ENCODE measurements at places on chromosomes 2 and 18.

DNA sequence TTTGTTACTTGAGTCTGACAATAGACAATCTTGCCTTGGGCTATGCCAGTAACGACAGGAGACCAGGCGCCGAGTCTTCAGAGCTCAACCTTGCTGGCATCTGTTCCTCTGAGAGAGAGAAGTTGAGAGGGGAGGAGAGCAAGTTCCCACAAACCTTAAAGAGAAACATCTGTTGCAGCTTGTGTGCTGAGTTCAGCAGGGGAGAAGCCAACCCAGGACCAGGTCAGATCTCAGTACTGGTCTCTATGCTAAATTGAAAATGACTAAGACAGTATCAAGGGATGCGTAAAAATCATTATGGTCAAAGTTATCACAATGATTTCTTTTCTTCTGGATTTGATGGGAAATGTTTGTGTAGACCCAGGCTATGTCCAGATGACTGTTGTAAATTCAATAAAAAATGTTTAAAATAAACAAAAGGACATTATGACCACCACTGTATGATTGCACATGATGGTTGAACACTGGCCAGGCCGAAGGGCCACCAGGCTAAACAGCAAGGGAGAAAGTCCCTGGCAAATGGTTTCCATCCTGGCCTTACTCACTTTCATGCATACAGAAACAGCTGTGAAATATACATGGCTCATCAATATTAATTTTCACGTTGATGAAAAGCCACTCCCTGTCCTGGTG, 100.3 kb upstream of the PMAIP1 start:
- no peak for DNase-seq

DNA sequence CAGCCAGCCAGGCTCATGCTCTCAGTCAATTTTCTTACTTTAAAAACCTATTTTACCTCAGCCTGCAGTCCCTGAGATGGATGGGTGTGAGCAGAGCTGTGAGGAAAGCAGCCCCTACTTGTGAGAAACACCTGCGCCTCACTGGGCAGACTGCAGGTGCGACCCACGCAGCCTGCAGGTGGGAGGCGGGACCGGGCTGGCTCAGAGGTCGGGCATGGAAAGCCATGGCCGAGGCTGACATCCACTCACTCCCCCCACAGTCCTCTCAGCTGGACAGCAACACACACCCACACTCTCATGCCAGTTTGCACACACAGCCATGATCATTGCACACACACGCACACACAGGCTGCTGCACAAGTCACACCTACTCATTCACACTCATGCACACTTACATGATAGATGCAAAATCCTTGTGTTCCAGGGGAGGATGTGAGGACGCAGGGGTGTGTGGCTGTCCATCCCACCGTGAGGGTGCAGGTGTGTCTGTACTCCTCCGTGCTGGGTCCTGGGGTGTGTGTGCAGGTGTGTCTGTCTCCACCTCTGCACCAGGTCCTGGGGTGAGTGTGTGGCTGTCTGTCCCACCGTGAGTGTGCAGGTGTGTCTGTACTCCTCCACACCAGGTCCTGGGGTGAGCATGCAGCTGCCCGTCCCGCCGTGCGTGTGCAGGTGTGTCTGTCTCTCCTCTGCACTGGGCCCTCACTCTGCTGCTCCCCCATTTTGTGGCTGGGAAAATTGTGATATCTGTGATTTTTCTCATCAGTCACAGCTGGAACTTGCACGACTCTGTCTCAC, 166.5 kb downstream of the RTP5 start:
- peak; percentile 20 for DNase-seq

- DNase-seq: peak; percentile 64
Observed at GRCh38 chr18:48376406-48376805, 32.8 kb downstream of the ZBTB7C start.

GRCh38 chr2:86661333-86661732, 37.7 kb upstream of the RNF103 start:
- DNase-seq: no peak

DNA sequence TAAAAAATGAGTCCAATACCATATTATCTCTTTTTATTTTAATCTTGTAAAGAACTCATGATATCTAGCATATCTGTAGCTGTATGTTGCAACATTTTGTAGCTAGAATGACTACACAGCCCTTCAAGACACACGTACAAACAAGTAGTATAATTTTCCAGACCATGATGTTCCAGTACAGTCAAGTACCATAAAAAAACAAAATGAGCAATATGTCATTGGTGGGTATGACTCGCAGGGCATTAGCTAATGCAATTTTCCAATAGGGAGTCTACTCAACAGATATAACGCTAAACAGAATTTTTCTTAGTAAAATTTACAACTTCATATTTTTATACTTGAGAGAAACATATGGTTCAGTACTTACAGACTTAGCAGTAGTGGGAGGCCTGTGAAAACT, 53.6 kb upstream of the UGP2 start:
- no peak for DNase-seq

GRCh38 chr18:11548916-11549551, 60.4 kb upstream of the SLC35G4 start:
- no peak for DNase-seq

- DNase-seq: no peak
Observed at GRCh38 chr2:199572571-199572970, 114.8 kb upstream of the SATB2 start.

DNA sequence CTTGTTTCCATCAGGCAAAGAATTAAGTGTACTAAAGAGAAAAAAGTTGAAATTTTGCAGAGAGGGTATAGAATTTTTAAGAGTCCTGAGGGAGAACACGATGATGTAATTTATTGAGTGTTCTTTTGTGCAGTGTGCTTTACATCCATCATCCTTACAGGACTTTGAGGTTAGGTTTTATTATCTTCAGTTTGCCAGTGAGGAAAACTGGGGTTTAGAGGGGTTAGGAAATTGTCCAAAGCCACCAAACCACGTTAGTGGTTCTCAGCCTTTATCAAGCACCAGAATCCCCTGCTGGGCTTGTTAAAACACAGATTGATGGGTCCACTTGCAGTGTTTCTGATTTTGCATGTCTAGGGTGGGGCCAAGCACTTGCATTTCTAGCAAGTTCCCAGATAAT, 277.5 kb downstream of the KCNS3 start:
- no peak for DNase-seq

DNA sequence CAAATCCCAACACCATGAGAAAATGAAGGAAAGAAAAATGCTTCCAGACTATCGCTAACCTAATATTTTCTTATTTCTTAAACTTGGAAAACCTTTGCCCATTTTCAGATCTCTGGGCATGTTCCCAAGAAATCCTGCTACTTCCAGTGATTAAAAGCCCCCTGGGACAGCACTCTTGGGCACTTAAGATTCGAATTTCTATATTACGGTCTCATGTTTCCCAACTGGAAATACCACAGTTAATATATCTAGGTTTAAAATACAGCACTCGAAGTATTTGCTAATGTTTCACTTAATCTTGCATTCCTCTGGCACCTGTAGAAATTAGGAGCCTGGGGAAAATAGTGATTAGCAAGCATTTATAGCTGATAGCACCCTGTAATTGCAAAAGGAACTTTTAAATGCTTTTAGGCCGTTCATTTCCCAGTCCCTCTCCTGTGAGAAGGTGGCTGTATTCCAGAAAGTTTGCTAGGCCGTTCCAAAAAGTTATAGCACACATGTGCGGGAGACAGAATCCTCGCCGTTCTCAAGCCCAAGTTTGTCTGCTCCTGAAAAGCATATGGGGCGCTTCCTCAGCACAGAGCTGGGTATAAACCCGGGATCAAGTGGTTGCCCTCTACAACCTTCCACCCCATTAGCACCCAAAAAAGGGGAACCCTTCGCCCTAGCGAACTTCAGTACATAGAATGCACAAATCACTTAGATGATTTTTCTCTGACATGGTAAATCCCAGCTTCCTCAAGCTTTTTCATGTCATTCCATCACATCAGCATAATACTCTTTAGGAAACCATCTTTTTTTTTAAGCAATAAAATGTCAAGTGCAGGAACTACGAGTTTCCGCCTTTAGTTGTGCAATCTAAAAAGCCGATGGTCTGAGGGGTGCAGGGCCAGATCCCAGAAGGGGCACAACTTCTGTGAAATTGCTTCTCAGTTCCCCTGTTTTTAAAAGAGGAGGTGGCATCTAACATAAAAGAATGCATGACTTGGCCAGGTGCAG, 60.6 kb downstream of the DIPK1C start:
- no peak for DNase-seq

DNA sequence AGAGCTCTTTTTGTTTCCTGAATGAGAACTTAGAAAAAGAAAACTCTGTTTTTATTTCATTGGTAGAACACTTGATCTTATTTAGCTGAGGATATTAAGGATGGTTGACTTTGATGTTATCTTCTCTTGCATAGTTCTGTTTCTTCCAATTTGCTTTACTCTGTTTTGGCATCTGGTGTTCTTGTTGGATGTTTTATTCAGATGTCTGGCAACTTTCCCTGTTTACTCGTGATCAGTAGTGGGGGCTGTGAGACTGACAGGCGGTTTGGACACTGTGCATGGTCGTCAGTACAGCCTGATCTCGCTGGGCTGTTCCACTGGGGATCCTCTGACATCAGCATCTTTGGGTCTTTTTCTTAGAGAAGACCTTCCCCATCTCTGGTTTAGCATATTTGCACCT, 100.1 kb downstream of the TSN start:
- DNase-seq: no peak

DNA sequence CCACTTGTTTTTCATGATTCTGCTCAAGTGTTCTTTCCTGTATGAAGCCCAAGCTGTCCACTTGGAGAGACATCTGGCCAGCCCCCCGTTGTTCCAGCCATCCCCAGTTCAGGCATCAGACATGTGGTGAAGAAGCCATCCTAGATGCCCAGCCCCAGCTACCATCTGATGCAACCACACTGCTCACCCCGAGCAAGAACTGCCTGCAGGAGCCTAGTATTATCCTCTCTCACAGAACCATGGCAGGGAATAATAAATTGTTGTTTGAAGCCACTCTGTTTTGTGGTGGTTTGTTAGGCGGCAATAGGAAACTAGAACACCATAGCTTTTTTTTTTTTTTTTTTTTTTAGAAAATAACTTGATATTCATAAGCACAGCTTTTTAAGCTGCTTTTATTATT, 19.5 kb upstream of the DARS1 start:
- no peak for DNase-seq

DNA sequence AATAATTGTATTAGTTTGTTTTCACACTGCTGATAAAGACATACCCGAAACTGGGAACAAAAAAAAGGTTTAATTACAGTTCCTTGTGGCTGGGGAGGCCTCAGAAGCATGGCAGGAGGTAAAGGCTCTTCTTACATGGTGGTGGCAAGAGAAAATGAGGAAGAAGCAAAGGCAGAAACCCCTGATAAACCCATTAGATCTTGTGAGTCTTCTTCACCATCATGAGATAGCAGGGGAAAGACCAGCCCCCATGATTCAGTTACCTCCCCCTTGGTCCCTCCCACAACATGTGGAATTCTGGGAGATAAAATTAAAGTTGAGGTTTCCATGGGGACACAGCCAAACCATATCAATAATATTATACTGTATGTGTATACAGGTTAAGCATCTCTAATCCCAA, 73.3 kb upstream of the CABLES1 start:
- no peak for DNase-seq

- DNase-seq: no peak
Observed at GRCh38 chr2:120619579-120619978, 116.1 kb upstream of the GLI2 start.

DNA sequence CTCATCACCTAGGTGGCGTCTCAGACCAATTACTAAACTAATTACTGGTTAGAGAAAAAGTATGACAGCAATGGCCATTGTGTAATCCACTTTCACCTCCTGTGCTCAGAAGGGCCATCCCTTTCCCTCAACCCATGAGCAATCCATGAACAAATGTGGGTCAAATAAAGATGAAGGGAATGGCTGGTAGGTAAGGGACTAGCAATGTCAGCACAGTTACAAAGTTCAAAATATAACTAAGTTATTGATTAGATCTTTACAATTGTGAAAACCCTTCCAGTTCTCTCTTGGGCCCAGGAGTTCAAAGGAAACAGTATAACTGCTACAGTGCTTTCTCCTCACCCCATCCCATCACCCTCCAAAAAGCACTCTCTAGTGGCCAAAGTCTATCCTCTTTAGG, 98.3 kb downstream of the DTNA start:
- no peak for DNase-seq

- DNase-seq: no peak
Observed at GRCh38 chr18:63085611-63086010, 234.0 kb downstream of the BCL2 start.
